Gastroesophageal sphincter (tissue), 4 donors: ENCODE measurements at places on chromosomes 2 and 18. TPM values are rescaled to one million over a fixed set of nuclear protein-coding genes. Genes with fewer than 3 reads are reported as not detected.

PDCD1 gene
- not detected for total RNA-seq

KIAA2012 gene
- total RNA-seq: not detected

MAL gene
- total RNA-seq: 39.8 TPM

MC5R gene
- total RNA-seq: not detected

ASIC4 gene
- 0.16 TPM for total RNA-seq

- ATAC-seq: no peak
Measured at GRCh38 chr2:66437109-66437690, 2.3 kb downstream of the MEIS1 start.

DNA sequence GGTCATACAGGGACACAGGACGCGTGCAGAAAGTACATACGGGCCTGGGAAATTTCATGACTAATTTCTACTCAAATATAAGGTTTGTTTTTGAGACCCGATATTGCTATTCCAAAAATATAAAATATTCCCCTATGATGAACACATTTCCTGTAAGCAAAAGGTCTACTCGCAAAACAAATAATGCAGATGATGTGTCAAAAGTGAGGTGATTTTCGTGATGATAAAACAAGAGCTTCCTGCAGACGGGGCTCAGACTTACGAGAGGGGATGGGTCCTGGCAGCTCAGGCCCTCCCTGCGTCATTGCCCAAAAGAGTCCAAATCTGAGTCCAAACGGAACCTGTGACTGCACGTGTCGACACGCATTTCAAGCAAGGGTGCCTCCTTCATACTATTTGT, 62.7 kb downstream of the MBP start:
- ATAC-seq: no peak

DNA sequence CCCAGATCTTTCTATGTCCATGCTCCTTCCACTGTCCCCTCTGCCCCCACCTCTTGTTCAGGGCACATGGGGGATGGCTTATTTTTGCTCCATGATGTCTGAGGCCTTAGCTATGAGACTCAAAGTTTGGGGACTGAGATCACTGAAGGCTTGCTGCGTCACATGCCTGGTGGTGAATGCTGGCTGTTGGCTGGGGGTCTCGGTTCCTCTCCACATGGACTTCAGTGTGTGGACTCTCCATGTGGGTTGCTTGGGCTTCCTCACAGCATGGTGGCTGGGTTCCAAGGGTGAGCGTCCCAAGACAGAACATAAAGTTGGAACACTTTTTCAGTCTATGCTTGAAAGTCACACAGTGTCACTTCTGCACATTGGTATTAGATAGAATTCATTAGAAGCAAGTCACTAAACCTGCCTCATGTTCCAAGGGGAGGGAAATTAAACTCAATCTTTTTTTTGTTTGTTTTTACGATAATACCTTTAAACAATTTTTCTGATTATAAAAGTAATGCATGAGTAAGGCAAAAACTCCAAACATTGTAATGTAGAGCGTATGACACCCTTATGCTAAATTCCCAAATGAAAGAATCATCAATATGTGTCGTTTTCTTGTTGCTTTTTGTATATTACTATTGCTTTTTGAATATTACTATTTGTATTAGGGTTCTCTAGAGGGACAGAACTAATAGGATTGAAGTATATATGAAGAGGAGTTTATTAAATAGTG, 111.7 kb downstream of the MYCN start:
- ATAC-seq: no peak

DNA sequence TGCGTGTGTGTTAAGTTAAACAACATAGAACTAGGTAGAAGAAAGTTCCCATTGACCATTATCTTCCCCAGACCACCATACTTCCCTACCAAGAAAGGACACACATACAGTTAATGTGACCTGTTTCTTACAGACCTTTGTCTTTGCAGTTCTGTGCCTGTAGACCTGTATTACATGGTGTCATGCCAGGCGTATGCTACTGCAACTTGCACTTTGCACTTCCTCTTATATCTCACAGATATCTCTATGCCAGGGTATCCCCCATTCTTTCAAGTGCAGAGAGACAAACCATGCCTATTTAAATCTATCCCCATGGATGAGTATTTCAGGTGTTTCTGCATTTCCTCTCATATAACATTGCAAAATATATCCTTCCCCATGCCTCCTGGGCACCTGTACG, 136.8 kb upstream of the PKDCC start:
- no peak for ATAC-seq

DNA sequence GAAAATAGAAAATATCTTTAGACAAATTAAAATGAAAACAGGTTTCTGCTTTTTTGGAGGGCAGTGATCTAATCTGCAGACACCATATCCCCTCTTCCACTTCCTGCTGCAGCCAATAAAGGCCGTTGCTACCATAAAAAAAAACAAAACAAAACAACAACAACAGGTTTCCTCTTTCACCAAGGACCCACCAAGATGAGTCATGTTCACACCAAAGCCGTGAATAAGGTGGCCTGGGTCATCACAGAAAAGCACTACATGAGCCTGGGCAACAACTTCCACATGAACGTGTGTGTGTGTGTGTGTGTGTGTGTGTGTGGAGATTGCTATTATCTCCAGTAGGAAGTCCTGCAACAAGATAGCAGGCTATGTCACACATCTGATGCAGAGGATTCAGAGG, 24.8 kb upstream of the TFCP2L1 start:
- no peak for ATAC-seq

DNA sequence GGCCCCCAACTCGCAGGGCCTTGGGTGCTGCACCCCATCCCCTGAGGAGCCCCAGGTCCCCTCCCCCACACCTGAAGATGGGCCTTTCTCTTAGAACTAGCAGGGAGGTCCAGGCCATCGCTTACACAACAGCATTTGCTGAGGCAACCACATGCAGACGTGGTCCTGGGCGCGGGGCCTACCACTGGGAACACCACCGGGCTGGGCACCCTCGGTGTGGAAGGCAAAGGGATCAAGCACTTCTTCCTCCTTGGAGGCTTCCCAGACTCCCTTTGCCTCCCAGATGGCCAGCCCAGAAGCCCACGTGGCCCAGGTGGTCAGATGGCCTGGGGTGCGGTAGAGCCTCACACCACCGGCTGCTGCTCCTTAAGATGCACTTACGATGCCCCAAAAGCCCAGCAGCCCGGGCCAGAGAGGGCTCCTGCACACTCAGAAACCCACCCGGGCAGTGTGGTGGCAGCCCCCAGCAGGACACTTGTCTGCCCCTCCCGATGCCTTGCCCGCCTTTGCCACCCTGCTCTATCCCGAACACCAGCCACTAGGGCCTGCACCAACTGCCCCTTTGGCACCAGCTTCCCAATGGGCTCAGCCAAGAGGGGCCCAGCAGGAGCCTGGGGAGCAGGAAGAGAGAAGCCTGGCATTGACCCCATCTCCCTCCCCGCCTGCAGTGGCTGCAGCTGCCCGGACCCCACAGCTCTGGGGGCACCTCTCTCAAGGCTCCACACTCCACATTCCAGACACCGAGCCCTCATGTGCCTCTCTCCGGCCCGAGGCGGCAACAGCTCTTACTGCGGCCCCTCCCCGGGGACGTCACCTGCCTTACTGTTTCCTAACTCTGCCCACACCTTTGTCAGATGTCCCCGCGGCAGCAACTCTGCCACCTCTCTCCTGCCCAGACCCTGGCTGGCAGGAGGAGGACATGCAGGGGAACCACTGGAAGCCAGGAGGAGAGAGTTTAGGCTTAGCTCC, 13.9 kb upstream of the MLPH start:
- no peak for ATAC-seq

DNA sequence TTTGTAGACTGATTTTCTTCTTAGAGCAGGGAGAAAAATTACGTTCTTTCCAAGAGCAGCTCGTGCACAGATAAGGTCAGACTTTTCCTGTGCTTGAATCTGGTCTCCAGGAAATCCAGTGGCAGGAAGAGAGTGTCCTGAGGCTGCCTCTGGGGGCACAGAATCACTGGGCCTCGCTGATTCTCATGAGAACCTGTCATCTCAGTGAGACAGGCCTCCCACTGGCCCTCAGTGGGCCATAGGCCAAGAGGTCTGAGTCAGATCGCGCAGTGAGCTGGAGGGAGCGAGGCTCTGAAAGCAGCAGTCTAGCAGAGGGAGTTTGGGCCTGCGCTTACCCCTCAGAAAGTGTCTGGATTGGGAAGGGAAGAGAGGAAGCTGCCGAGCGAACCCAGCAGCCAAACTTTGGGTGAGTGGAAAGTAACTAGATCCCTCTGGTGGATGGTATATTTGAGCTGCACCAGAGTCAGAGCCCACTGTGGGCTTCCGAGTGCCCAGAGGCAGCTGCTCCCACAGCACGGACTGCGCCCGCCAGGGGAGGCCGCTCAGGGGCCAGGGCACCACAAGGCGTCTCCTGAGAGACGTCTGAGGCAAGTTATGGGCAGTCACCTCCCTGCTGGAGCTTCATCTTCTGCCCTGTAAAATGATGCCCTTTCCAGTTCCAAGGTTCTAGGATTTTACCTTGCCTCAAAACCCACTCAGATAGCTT, 8.2 kb downstream of the GDF7 start:
- peak; percentile 52 for ATAC-seq

DNA sequence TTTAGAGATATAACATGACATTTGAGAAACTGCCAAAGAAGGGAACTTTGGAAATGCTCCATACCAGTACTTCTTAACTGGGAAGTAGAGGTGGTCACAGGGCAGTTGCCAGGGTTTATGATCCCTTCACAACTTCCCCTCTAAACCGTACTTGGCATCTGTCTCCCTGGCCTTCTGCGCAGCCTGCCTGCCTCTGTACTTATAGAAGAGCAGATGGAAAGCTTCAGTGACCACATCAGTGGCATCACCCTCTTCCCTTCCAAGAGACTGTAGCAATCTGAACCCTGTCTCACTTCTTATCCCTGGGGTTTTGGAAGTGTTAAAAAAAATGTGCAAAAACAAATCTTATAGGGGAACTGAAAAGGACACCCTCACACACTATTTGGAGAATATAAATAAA, 64.1 kb downstream of the EIF2AK3 start:
- ATAC-seq: no peak

DNA sequence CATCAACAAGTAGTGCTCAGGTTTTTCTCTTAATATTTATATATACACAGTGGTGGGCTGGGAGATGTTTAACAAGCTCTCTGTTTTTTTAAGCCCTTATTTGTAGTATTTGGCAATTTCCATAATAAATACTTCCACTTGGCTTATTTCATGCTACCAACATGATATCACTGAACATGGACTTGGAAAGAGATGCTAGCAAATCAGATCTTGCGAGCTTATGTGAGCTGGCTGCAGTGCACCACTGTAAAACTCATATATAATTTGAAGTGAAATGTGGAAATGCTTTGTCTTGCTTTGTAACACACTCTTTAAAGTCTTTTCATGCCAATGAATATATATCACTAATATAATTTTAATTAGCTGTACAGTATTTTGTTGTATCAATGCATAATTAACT, 155.7 kb downstream of the ALK start:
- no peak for ATAC-seq

DNA sequence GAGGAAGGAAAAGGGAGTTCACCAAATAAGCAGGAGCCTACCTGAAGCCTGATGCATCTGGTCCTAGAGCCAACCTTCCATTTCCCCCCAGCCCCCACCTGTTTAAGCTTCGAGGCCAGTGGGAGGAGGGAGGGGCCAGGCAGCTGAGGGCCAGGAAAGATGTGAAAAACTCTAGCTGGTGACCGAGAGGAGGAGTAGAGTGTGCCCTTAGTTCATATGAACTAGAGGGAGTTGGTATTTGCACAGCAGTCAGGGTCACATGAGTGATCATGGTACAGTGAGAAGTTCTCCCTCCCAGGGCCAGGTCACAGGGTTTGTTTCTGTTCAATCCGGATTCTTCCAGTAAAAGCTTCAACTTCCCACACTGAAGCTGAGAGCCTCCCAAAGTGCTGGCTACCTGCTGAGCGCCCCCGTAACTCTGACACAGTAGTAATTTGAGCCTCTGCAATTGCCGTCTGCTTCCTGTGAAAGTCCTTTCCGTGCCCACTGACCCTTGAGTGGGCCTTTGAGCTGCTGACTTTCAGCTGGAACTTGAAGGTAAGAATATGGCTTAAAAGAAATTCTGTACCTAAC, at the start of gene SULT1C2:
Gene SULT1C2, plus strand, starts transcription at position 362 of the 573 bp plus-strand sequence. CDS start 4,773 bp downstream, outside the sequence.
- no peak for ATAC-seq
